CD4-positive, alpha-beta T cell treated with Interleukin-6 for 4 hours (primary cell): ENCODE measurements at places on chromosomes 7 and 10.

DNA sequence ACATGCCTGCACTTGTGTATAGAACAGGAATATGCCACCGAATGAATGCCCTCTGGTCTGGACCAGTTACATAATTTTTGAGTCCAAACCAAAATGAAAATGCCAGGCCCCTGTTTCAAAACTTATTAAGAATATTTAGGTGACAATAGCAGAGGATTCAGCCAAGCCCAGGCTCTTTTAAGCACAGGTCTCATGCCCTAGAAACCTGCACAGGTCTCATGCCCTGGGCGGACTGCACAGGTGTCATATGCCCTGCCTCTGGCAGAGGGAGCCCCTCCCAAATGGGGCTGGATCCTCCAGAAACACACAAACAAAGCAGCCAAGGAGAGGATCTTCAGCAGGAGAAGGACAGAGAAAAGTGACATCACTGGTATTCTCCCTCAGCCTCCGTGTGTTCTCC is 605.4 kb upstream of the NRP1 start:
- no peak for DNase-seq

DNA sequence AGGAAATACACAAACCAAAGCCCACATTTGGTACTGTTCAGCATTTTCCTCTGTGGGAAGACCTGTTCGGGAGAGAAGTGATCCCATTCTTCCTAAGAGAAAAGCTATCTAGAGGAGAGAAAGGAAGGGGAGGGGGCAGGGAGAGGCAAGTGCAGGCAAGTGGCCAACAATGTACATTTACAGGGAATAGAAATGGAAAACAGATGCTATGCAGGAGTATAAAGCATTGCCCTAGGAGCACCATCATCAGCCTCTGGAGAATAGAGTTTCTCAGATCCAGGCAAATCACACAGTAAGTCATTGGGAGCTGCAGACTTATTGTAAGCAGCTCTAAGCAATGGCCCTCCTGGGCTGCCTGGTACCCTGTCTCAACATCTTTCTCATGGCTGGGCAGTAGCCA is 424.4 kb upstream of the AUTS2 start:
- no peak for DNase-seq

DNA sequence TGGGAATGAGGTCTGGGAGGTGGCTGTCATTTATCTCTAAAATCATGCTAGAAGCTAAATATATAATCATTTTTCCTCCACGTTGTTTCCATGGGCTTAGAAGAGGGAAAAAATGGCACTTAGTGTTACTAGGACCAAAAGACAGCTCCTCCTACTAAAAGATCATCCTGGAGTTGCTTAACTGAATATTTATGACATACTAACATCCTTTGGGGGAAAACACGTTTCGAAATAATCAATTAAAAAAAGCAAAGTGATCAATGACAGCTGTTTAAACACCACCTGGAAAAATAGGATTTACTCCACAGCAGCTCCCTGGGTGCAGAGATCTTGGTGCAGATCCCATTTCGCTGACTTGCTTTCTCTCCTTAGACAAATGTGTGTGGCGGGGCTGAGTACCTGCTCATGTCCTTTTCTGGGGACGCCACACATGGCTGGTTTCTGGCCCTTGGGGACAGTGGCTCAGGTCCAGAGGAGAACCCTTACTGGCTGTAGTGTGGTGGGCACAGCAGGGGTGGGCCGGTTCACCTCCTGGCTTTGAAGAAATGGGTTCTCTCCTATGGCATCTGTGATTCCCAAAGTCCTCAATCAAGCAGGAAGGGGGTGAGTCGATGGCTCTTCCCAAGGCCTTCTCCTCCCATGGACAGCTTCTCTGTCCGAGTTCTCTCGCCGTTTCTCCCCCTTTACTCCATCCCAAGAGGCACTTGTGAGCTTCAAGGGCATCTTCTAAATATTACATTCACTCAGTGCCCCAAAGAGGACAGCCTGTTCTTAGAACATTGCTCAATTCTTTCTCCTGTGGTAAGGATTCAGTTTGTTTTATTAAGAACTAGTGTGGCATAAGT is 156.4 kb upstream of the KLF14 start:
- no peak for DNase-seq

DNA sequence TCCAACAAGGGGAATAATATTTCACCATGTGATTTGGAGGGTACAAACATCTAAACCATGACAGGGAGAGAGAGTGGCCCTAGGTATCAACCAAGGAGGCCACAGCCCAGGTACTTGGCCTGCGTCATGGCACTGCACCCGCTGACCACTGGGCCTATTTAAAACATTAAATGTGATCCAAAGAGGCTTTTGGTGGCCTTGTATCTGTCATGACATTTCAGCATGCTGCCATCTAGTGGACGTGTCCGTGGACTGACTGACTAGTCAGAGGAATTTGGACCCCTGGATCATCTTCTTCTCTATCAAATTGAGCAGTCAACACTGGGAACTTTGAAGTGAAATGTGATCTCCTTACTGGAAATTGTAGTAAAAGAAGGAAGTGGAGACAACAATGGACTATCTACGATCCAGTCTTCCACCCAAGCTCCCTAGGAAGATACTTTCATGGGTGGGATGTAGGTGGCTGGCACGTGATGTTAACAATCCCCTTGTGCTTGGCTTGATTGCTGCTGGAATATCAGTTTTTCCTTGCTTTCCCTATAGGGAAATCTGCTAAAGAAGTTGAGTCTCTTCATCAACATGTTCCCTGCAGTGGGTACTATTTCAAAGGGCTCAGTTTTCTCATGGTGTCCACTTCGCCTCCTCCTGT is 24.6 kb upstream of the ITGA8 start:
- peak; percentile 13 for DNase-seq

DNA sequence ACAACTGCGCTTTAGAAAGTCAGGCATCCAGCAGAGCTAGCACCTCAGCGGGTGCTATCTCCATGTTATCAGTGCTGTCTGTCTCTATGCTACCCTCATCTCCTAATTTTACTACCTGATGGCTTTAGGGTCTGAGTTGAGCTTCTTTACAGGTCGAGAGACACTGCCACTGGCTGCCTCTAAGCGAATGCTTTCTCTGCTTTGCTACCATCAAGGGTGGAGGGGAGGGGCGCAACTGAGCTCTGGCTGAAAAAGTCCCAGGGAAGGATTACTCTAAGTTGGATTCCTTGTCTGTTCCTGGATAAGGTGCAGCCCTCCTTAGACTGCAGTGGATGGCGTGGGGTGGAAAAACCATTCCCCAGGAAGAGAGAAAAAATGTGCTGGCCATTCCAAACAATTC is 105.7 kb downstream of the CDK14 start:
- DNase-seq, result no peak

- peak; percentile 45 for DNase-seq
These were observed 51.3 kb upstream of the FRMD4A start for GRCh38 chr10:14382022-14382421.

GRCh38 chr7:50614721-50615518 is 49.7 kb upstream of the DDC start:
- DNase-seq, result peak; percentile 10
